ENCODE measurements at places on chromosomes 11 and 22. TPM values are rescaled to one million over a fixed set of nuclear protein-coding genes. Genes with fewer than 3 reads are reported as not detected.

MGAT3 gene
- polyA plus RNA-seq: 0.66 TPM

DNA sequence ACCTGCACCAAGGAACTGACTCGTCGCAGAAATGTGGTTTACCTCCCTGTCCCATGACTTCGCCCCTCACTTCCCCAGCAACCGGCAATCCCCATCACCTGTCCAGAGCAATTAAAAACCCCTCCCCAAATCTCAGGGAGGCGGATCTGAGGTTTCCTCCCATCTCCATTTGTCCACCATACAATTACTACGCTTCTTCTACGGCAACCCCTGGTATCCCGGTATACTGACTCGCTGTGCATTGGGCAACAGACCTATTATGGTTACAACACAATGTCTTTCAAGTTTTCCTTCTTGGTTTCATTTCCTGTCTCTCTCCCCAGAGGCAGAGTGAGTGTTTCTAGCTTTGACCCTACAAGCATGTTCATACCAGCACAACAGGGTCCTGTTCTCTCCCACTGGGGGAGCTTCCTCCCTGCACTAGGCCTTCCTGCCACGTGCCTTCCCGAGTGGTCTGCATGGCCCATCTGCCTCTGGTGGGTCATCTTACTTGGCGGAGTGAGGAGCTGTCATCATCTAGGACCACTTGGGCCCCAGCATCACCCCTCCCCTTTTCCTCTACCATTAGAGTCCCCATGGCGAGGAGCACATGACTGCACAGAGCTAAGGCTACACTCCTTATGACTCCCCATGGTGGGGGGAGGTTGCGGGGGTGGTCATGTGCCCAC is 30.3 kb upstream of the NAP1L4 start:
- no peak for DNase-seq

GRCh38 chr11:65503949-65504673 is 5.3 kb downstream of the MALAT1 start:
- DNase-seq: no peak

DNA sequence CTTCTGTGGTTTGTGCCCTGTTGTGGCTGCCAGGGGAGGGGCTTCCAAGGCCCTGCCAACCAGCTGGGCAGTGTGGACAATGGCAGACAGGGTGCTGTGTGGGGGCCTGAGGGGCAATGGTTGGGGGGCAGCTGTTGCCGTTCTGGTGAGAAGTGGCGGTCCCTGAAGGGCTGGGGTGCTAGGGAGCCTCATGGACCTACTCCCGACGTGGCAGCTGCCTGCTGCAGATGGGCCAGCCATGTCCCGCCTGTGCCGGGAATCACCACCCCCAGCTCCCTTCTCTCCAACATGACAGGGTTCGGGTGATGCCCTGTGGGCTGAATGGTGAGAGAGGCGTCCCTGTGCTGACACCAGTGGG is 74.2 kb downstream of the KCNQ1 start:
- DNase-seq: no peak
